GM12891 (cell line): ENCODE measurements at places on chromosomes 3 and 15.

DNA sequence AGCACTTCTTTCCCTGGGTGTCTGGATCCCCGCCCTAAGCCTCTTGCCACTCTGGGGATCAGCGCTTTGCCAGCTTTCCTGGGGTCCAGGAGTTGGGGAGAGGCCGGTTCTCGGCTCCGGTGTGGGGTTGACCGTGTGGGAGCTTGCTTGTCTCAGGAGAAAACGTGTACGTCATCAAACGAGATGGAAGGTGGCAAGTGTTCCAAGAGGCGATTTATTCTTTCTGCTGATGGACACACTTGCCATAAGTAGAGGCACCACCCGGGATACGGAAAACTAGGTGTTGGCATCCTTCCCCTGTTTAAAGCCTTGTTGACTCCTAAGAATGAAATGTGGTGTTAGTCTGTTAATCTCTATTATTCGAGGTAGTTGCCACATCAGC is 295 bp downstream of the ZWILCH start:
- no peak for DNase-seq

GRCh38 chr3:170010498-170010897 is 27.3 kb upstream of the GPR160 start:
- no peak for DNase-seq

DNA sequence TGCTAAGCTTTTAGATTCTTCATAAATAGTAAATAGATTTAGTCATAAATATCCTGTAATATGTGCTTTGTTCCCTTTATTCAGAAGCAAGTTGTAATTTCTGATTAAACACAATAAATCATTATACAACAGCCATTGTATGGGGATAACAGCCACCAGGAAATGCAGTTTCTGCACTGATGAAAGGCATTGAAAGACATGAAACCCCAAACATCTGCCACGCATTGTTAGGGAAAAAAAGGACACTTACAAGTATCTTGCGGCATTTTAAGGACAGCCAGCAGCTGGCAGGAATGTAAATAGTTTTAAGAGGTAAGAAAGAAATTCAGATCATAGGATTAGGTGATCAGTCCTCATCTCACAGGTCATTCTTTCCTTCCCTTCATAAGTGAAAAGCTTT is 801.1 kb upstream of the LMCD1 start:
- DNase-seq, result no peak

- no peak for DNase-seq
These were observed 59.8 kb downstream of the SFMBT1 start for GRCh38 chr3:52986049-52986448.

DNA sequence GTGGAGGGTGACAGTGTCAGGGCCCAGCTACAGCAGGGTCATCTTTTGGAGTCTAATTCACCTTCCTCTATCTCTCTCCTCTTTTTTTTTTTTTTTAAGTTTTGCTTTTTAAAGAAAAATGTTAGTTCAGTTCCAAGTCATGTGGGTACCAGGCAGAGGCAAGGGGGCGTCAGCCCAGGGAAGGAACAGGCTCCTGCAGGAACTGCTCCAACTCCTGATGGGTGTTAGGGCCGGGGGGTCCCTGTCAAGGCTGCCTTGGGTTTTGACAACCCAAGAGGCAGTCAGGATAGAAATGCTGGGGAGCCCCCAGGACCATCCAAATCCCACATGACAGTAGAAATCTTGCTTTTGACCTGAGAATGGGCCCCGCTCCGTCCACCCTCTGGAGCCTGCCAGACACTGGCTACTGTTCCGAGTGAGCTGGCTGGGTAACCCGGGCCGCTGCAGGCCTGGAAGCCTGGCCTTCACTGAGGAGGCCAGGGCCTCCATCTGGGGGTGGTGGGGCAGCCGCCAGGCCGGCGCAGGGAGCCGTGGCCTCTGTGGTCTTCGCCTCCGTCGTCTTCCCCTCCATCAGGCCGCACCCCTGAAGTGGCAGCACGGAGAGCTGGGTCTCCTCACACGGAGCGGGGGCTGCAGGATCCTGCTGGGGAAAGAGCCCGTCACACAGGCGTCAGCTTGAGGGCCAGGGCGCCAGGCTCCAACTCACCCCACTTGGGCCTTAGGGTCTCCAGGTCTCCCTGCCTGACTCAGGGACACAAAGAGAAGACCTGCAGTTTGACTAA is 24.2 kb downstream of the RNU5B-1 start:
- DNase-seq, result no peak

GRCh38 chr3:52240059-52240885 is 1.3 kb upstream of the TWF2 start:
- no peak for DNase-seq

- no peak for DNase-seq
These were observed 9.7 kb upstream of the PGPEP1L start for GRCh38 chr15:99017322-99017701.

DNA sequence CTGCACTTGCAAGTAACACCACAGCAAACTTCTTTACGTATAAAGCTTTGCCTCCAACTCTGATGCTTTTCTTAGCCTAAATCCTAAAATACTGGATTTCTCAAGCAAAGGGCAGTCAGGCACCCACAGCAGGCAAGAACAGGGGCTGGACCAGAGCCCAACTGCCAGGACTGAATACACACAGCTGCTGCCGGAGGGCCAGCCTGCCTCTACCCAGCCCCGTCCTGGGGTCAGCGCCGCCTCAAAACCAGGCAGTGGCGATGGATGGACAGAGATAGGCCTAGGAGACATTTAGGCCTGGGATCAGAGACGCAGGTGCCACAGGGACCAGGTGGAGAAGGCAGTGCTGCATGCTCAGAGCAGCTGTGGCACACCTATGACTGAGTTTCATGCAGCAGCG is 47.6 kb upstream of the SEC61A1 start:
- DNase-seq, result no peak

DNA sequence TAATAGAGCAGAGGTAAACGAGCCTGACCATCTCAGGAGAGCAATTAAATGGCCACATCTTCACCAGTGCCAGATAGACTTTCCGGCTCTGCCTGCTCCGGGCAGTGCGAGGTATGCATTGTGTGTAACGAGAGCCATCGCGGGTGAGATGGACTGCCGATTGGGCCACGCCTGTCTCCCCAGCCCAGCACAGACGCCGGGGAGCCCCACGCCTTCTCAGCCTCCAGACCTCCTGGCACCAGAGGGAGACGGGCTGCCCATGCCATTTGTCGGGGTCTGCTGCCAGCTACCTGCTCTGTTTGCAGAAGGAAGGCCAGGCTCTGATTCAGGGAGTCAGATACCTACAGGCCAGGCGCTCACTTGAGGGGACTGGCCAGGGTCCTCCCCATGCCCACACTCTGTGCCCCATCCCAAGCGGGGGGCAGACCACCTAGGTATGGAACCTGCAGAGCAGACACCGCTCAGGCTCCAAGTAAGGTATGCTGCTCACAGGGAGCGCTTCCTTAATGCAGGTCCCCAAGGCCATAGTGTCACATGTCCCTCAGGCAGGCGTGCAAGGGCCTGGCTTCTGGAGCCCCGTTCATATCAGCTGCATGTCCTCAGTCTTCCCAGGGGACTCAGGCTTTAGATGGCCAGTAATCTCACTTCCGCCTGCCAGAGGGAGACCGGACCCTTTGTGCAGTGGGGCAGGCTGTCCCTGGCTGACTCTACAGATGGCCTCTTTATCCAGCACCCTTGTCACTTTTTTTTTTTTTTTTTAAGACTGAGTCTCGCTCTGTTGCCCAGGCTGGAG is 62.2 kb downstream of the DNAJB8 start:
- no peak for DNase-seq

DNA sequence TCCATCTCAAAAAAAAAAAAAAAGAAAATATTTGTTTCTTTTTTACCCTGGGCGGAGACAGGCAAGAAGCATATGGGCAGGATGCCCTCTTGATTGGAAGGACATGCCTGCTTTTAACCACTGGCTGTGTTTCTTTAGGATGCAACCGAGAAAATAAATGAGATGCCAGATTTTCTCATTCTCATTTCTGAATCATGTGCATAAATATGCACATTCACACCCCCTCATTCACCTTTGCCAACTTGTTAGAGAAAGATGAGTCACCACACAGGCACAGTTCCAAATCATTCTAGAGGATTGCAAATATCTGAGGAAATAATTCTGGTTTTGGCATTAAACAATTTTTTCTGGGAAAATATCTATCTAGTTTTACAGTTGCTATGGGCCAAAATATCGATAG is 3.3 kb downstream of the LIPH start:
- DNase-seq, result no peak

- DNase-seq, result no peak
These were observed 344 bp downstream of the LINS1 start for GRCh38 chr15:100601617-100602063.

DNA sequence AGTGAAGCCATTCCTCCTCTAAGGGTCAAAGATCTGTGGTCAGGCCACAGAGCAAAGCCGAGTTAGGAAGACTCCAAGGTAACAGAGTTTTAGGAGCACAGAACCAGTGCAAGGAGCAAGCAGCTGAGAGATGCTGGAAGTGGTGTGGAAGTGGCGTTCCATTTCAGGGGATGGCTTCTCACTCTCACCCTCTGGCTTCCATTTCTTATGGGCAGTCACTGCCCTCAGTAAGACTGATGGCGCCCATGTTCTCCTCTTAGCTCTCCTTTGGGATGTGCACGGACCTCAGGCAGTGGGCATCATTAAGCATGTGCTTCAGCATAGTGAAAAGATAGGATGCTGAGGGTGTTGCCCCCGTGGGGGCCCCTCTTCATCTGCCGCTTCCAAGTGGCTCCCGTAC is 90.3 kb downstream of the ASB7 start:
- no peak for DNase-seq

DNA sequence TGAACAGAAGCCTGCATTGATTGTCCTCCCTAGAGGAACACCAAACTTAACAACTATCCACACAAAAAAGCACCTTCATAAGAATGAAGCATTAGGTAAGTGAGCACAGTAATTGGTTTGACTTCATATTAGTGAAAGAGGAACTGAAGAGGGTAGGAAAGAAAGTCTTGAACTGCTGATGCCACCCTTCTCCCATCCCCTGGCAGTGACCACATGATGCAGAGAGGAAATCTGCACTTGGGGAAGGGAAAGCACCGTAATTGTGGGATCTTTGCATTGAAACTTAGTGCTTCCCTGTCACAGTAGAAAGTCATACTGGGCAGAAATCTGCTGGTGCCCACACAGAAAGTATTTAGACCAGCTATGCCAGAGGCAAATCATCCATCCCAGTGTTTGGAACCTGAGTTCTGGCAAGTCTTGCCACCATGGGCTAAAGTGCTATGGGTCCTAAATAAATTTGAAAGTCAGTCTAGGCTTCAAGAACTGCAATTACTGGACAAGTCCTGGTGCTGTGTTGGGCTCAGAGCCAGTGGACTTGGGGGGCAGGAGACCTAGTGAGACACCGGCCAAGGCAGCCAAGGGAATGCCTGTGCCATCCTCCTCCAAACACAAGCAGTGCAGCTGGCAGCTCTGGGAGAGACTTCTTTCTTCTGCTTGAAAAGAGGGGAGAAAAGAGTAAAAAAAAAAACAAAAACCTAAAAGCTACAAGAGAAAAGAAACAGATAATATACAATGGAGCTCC is 63.6 kb downstream of the SLC15A2 start:
- DNase-seq, result no peak

DNA sequence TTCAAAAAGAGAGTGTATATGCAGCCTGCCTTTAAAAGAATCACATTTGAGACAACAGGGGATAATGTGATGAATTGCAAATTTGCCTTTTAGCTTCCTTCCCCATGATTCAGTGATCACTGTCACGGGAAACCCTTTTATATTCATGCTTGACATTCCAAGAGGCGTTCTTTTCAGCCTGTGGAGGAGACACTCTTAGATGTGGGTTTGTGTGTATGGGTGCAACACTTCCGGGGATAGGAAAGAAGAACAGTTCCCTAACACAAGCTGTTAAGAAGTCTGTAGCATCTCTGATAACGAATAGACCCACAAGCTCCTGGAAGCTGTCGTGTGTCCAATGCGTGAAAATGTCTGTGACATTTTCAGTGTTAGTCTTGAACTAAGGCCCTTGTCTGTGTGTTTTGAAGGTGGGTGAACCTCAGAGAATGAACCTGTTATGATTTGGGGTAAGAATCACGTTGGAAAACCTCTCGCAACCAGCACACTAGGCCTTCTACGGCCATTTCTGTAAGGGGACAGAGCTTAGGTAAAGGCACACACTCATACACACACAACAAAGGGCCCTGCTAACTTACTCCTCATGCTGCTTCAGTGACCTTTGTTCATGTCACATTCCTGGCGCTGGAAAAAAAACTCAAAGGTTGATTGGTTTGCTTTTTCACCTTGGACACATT is 229.2 kb upstream of the ST8SIA2 start:
- DNase-seq, result no peak

- DNase-seq, result no peak
These were observed 51.2 kb downstream of the CFAP20DC start for GRCh38 chr3:58998476-58999117.

GRCh38 chr3:172127141-172127540 is 87.8 kb downstream of the FNDC3B start:
- DNase-seq, result no peak
